ENCODE measurements at places on chromosomes 13 and 19.

- DNase-seq = no peak
Measured at GRCh38 chr19:6712231-6712630, 8.2 kb downstream of the C3 start.

GRCh38 chr13:110676595-110677587, 29.0 kb downstream of the CARS2 start:
- no peak for DNase-seq

DNA sequence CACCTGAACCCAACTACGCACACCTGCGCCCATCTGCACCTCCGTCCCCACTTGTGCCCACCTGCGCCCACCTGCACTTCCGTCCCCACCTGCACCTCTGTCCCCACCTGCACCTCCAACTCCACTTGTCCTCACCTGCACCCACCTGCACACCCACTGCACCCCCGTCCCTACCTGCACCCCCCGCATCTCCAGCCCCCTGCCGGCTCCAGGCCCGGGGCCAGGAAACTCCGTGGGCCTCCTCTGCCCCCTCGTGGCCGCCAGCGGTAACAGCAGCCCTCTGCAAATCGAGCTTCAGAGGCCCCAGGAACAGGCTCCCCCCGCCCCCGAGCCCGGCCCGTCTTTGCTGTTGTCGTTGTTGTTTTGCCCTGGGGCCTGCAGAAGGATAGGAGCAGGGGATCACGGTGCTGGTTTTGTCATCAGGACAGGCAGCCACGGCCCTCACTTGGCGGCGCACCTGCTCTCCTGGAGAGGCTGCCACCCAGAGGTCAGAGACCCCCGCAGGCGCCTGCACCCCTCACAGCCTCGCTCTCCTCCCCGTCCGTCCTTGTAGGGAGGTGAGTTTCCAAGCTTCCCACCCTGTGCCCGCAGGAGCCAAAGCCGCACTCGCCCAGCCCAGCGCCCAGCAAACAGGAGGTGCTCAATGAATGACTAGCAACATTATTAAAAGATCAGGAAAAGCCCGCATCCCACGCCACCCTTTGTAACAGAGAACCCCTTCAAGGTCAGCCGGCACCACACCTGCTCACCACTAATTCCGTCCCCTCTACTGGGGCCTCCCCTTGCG, 65.4 kb downstream of the GNG7 start:
- peak; percentile 72 for DNase-seq

- peak; percentile 62 for DNase-seq
Measured at GRCh38 chr19:4768934-4769777, 22.4 kb upstream of the FEM1A start.

GRCh38 chr13:73599232-73600128, 534.7 kb downstream of the KLF12 start:
- DNase-seq = no peak

DNA sequence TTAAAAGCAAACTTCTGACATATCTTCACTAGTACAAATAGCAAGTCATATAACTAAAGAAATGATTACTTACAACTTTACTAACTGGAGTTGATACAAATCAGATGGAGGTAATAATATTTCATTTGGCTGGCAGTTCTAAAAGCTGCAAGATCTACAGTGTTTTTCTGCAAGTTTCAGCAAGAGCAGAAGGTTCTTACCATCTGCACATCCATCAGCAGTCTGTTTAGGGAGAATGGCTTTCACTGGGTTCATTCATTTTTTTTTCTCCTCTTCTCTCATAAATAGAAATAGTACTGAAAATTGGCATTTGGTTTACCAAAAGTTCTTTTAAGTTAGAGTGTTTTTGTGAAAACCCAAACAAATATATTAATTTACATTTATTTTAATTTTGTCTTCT, 3.1 kb upstream of the SHISA2 start:
- DNase-seq = no peak

All from globus pallidus (tissue), 1 donor.